ENCODE measurements at places on chromosomes 3 and 15. TPM values are rescaled to one million over a fixed set of nuclear protein-coding genes. Genes with fewer than 3 reads are reported as not detected.

DNA sequence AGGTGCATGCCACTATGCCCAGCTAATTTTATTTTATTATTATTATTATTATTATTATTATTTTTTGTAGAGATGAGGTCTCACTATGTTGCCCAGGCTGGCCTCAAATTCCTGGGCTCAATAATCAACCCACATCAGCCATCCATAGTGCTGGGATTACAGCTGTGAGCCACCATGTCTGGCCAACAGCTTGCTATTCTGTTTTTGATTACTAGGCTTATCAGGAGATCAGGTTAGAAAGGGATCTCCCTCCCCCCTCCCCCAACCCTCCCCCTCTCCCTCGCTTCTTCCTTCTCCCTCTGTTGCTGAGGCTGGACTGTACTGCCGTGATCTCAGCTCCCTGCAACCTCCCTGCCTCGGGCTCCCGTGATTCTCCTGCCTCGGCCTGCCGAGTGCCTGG is 8.6 kb downstream of the CLN6 start:
- no peak overlapping the region for H3K27ac ChIP-seq
- no peak overlapping the region for H3K4me3 ChIP-seq
- peaks cover 5% of the 10 kb centered on the region for H3K36me3 ChIP-seq
- peaks cover 14% of the 10 kb centered on the region for H3K4me1 ChIP-seq

GRCh38 chr15:22942877-22943276 is 37.3 kb downstream of the CYFIP1 start:
- H3K4me1 ChIP-seq = no peaks in the 10 kb centered on the region
- H3K27me3 ChIP-seq = no peaks in the 10 kb centered on the region
- H3K4me3 ChIP-seq = no peak overlapping the region
- H3K36me3 ChIP-seq = no peaks in the 10 kb centered on the region

GRCh38 chr3:57951066-57951882 is 56.9 kb upstream of the FLNB start:
- H3K27ac ChIP-seq = peak overlapping the region; percentile 28
- H3K4me3 ChIP-seq = no peak overlapping the region
- no peak for DNase-seq
- H3K27me3 ChIP-seq = no peaks in the 10 kb centered on the region
- H3K36me3 ChIP-seq = no peaks in the 10 kb centered on the region

GRCh38 chr3:122003606-122004005 is 18.4 kb downstream of the ILDR1 start:
- H3K4me1 ChIP-seq = peaks cover 5% of the 10 kb centered on the region
- H3K27me3 ChIP-seq = peaks cover 20% of the 10 kb centered on the region
- no peak overlapping the region for H3K27ac ChIP-seq
- no peaks in the 10 kb centered on the region for H3K36me3 ChIP-seq

DNA sequence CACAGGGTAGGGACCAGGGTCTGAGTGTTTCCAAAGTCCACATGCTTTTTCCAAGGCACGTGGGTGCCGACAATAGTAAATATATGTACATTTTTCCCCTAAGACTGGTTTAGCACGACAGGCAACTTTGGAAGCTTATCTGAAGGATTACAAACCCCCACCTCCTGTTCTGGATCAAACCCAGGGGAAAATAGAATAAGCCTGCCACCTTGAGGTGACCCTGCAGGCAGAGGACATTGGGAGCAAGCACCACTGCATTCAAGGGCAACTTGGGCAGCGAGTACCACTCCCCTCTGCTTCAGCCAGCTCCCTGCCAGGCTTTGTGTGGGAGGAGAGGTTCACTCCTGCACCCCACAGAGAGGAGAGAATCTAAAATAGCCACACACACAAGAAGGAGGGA is 44.8 kb downstream of the KBTBD12 start:
- H3K4me3 ChIP-seq = no peak overlapping the region
- no peaks in the 10 kb centered on the region for H3K4me1 ChIP-seq
- H3K36me3 ChIP-seq = no peaks in the 10 kb centered on the region
- H3K27ac ChIP-seq = no peak overlapping the region

GRCh38 chr3:183490653-183491052 is 62.2 kb upstream of the MCF2L2 start:
- no peak overlapping the region for H3K4me3 ChIP-seq
- no peaks in the 10 kb centered on the region for H3K4me1 ChIP-seq
- no peak overlapping the region for H3K27ac ChIP-seq

- no peak overlapping the region for H3K27ac ChIP-seq
- no peaks in the 10 kb centered on the region for H3K36me3 ChIP-seq
- H3K27me3 ChIP-seq = no peaks in the 10 kb centered on the region
Observed at GRCh38 chr15:85779249-85779648, 15.5 kb downstream of the KLHL25 start.

GRCh38 chr3:197283045-197283444 is 15.4 kb downstream of the DLG1 start:
- no peaks in the 10 kb centered on the region for H3K27me3 ChIP-seq
- peaks cover 16% of the 10 kb centered on the region for H3K36me3 ChIP-seq

GRCh38 chr3:78275420-78275852 is 1235.5 kb downstream of the ROBO2 start:
- H3K27me3 ChIP-seq = no peaks in the 10 kb centered on the region
- H3K4me3 ChIP-seq = no peak overlapping the region
- H3K27ac ChIP-seq = no peak overlapping the region
- no peaks in the 10 kb centered on the region for H3K4me1 ChIP-seq
- DNase-seq = no peak

DNA sequence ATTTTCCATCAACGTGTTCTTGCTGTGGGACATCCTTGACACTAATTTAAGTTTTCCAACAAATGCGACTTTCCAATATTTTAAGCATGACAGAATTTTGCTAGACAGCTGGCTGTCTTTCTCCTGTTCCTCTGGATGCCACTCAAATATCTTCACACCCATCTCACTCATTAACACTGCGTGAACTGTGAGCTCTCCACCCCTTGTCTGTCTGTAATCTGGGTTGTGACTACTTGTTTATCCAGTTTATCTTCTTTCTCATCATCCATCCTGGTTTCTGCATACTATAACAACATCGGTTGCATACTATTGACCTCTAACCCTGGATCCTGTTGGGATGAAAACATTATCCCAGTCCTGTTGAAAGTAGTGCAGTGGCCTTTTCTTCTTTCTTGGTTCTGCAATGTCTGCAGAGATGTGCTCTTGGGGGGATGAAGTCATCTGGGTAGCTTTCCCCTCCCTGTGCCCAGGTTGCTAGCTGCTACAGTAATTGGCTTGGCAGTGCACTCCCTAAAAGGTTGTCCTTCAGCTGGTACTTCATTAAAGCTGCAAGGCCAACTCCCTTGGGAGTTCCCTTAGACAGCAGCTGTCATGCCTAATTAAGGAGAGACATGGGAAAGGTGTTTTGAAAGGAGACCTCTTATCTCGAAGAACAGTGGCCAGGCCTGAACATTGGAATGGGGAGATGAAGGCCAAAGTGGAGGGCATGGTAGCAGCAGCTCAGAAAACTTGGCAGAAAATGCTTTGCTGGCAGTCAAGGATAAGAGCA is 24.7 kb downstream of the KAT2B start:
- H3K4me3 ChIP-seq = peak overlapping the region; percentile 39
- peak overlapping the region; percentile 45 for H3K27ac ChIP-seq
- no peak for DNase-seq
- H3K4me1 ChIP-seq = peaks cover 60% of the 10 kb centered on the region

DNA sequence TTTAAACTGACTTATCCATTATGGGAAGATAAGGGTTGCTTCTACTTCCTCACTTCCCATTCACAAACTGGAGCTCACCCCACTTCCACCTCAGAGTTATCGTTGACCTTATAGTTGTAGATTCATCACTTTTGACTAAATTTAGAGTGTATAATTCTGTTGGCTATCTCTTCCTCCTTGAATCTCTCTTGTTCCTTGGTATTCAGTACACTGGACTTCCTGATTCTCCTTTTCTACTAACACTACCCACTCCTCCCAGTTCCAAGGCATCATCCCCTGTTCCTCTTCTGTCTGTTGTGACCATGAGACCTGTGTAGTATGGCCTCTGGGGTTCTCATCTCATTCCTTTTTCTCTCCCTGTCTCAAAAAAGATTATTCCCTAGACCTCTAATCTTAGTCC is 5.9 kb upstream of the GPR87 start:
- DNase-seq = no peak
- H3K36me3 ChIP-seq = no peaks in the 10 kb centered on the region
- H3K27ac ChIP-seq = no peak overlapping the region
- peaks cover 13% of the 10 kb centered on the region for H3K4me1 ChIP-seq
- no peak overlapping the region for H3K4me3 ChIP-seq

DNA sequence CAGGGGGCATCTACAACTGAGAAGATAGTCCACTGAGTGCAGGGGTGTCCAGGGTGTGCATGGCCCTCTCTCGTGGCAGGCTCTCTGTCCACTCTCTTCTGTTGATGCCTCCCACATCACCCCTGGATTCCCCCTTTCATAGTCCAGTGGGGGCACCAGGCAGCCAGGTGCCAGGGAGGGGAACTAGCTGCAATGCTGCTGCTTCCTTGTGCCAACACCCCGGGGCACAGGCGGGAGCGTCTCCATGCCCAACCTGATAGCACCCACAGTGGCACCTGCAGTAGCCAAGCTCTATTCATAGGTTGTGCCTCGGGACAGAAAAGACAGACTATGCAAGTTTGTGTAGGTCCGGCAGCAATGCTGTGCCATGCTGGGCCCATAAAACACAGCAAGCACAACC is 11.7 kb downstream of the DUOX2 start:
- no peaks in the 10 kb centered on the region for H3K4me1 ChIP-seq
- H3K4me3 ChIP-seq = no peak overlapping the region
- no peaks in the 10 kb centered on the region for H3K36me3 ChIP-seq
- DNase-seq = no peak
- H3K27me3 ChIP-seq = peaks cover 5% of the 10 kb centered on the region
- no peak overlapping the region for H3K27ac ChIP-seq

- no peaks in the 10 kb centered on the region for H3K27me3 ChIP-seq
- H3K27ac ChIP-seq = no peak overlapping the region
- no peaks in the 10 kb centered on the region for H3K36me3 ChIP-seq
- DNase-seq = no peak
- H3K4me3 ChIP-seq = no peak overlapping the region
- H3K4me1 ChIP-seq = peaks cover 44% of the 10 kb centered on the region
Observed at GRCh38 chr3:124653797-124654469, 76.3 kb upstream of the UMPS start.

DNA sequence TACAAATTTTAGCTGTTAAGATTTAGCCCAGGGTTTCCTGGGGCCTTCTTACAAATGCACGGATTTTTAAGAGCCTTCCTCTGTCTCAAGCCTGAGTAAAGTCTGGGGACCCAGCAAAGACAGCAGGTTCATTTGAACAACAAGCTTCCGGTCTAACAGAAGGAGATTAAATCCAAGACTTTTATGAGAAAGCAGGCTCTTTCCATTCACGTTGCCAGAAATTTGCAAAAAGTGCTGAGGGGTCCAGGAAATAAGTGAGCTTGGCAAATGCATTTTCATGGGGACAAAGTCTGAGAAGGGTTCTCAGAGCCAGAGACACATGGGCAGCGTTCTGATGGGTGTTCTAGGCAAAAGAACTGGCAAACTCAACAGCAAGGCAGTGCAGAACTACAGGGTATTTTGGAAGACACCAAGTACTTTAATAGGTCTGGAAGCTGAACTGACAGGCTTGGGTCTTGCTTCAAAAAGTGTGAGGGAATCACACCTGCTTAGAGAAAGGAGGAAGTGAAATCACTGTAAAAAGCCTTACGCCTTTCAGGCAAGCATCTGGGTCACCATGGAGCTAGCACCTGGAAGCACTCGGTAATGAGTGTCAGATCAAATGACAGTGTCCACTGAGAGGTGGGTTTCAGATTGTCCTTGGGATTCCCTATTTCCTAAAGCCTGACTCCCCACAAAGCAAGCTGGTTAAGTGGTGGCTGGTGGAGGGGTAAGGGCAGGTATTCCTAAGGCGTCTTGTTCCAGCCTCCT is 115.8 kb upstream of the ARHGEF3 start:
- no peaks in the 10 kb centered on the region for H3K36me3 ChIP-seq
- no peaks in the 10 kb centered on the region for H3K27me3 ChIP-seq
- H3K27ac ChIP-seq = peak overlapping the region; percentile 63
- H3K4me1 ChIP-seq = peaks cover 83% of the 10 kb centered on the region
- peak overlapping the region; percentile 88 for H3K4me3 ChIP-seq
- DNase-seq = no peak

DNA sequence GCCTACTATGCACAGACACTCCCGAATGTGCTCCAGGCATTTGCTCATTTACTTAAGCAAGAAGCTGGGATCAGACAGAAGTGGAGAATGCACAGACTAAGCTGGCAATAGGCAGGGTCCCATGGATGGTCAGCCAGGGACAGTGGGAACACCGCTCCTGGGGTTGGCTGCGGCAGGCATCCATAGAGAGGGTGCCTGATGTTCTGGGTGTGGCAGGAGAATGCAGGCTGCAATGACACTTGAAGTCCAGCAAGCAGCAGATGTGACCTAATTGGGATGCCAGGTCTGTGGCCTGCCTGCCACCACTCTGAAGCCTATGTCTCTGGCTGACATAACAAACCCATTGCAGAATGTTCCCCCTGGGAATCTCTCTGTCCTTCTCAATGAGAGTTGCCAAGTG is 40.2 kb upstream of the SLC6A11 start:
- DNase-seq = no peak
- no peaks in the 10 kb centered on the region for H3K36me3 ChIP-seq
- H3K27ac ChIP-seq = no peak overlapping the region
- H3K4me1 ChIP-seq = no peaks in the 10 kb centered on the region
- H3K4me3 ChIP-seq = no peak overlapping the region
- H3K27me3 ChIP-seq = peaks cover 21% of the 10 kb centered on the region

DNA sequence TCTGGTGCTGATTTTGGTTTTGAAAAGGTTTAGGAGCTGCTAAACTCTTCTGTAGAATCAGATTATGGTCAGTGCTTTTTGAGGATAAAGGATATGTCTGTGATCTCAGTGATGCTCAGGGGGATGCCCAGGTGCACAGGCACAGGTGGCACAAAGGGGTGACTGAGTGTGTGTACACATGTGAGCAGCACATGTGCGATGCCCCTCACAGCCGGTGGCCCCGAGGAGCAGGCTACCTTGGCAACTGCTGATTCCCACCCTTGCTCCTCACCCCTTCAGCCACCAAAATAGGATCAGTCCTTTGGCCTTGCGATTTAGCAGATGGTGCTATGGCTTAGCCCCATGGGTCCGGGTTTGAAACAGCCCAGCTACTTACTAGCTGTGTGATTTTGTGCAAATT is 51.1 kb downstream of the POMGNT2 start:
- no peaks in the 10 kb centered on the region for H3K4me1 ChIP-seq
- DNase-seq = no peak
- peaks cover 24% of the 10 kb centered on the region for H3K36me3 ChIP-seq
- no peak overlapping the region for H3K27ac ChIP-seq
- H3K27me3 ChIP-seq = peaks cover 5% of the 10 kb centered on the region

Gene GPR171
- total RNA-seq = 21.3 TPM

Gene A4GNT
- total RNA-seq = not detected

Gene HTR3E
- total RNA-seq = not detected
